ENCODE measurements at places on chromosomes 1 and 21. TPM values are rescaled to one million over a fixed set of nuclear protein-coding genes. Genes with fewer than 3 reads are reported as not detected.

GRCh38 chr1:23657659-23658275 is 33.8 kb upstream of the RPL11 start:
- no peak overlapping the region for H3K4me3 ChIP-seq
- H3K27ac ChIP-seq: no peak overlapping the region
- no peak for DNase-seq
- peaks cover 3% of the 10 kb centered on the region for H3K27me3 ChIP-seq
- peaks cover 4% of the 10 kb centered on the region for H3K36me3 ChIP-seq

GRCh38 chr1:11649624-11650330 is 4.5 kb downstream of the FBXO2 start:
- no peak overlapping the region for H3K4me3 ChIP-seq
- no peak overlapping the region for H3K27ac ChIP-seq
- no peak for DNase-seq

CAPN8 gene
- total RNA-seq: not detected

DNA sequence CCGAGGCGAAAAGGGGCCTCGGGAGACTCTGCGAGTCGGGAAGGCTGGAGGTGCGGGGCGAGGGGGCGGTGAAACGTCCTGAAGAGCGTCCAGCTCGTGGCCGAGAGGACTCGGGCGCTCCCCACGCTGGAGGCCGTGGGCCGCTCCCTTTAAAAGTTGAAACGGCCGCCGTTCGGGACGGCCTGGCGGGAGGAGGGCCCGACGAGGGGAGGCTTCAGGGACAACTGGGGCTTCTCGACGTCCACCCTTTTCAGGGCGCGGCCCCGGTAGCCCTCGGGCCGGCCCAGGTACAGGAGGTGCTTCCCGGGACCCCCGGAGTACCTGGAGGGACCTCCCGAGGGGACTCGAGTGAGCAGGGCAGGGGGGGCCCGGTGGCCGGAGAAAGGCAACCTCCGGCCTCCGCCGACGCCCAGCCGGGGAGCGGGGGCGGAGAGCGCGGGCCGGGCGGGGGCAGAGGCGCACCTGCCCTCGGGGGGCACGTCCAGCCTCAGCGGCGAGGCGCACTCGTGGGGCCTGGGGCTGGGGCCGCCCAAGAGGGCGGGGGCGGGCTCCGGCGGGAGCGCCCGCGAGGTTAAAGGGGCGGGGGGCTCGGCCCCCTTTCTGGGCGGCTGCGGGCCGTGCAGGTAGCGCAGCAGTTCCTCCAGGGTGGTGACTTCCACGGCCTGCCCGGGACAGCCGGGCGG is 14.0 kb downstream of the SEMA6C start:
- peaks cover 13% of the 10 kb centered on the region for H3K4me1 ChIP-seq
- no peaks in the 10 kb centered on the region for H3K36me3 ChIP-seq
- DNase-seq: no peak
- H3K4me3 ChIP-seq: peak overlapping the region; percentile 20

- no peak overlapping the region for H3K4me3 ChIP-seq
- peaks cover 41% of the 10 kb centered on the region for H3K27me3 ChIP-seq
- no peaks in the 10 kb centered on the region for H3K36me3 ChIP-seq
- no peak for DNase-seq
These were observed 4.4 kb upstream of the KAZN start for GRCh38 chr1:14594045-14594444.

KDF1 gene
- 3.5 TPM for total RNA-seq

- no peaks in the 10 kb centered on the region for H3K27me3 ChIP-seq
- no peak overlapping the region for H3K27ac ChIP-seq
- peaks cover 16% of the 10 kb centered on the region for H3K4me1 ChIP-seq
- peaks cover 26% of the 10 kb centered on the region for H3K36me3 ChIP-seq
These were observed 10.8 kb upstream of the ADCY10 start for GRCh38 chr1:167924543-167925231.

- H3K27ac ChIP-seq: peak overlapping the region; percentile 36
- H3K4me1 ChIP-seq: peaks cover 80% of the 10 kb centered on the region
- H3K36me3 ChIP-seq: peaks cover 49% of the 10 kb centered on the region
- no peak for DNase-seq
- H3K27me3 ChIP-seq: no peaks in the 10 kb centered on the region
- H3K4me3 ChIP-seq: no peak overlapping the region
These were observed 25.1 kb downstream of the ATP8B2 start for GRCh38 chr1:154350383-154350782.

DNA sequence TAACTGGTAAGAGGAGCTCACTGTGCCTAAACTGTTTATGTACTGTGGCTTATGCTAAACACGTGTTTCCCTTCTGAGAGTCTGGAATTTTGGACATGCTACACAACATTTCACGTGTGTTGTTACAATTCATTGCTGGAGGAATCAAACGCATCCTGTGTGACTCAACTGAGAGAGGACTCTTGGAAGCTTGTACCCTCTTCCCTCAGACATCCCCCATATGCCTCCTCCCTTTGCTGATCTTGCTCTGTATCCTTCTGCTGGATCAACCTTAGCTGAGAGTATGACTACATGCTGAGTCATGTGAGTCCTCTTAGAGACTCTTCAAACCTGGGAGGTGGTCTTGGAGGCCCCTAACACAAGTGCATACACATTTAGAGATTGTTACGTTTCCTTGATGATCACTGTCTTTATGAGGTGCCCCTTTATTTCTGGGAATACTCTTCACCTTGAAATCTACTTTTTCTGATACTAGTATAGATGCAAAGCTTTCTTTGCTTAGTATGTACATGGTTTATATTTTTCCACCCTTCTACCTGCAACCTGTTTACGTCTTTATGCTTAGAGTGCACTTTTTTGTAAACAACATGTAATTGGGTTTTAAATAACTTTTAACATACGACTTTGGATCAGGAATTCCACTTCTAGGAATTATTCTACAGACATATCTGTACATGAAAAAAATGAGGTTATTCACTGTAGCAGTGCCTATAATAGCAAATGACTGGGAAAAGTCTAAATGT is 8.7 kb downstream of the NPHP4 start:
- DNase-seq: no peak
- no peak overlapping the region for H3K4me3 ChIP-seq
- no peak overlapping the region for H3K27ac ChIP-seq

CD5L gene
- not detected for total RNA-seq

GBP6 gene
- total RNA-seq: 0.10 TPM

KLF17 gene
- total RNA-seq: not detected

RGL1 gene
- 2.1 TPM for total RNA-seq

SPATA6 gene
- total RNA-seq: 8.3 TPM

BATF3 gene
- total RNA-seq: 0.29 TPM

UMODL1 gene
- 3.1 TPM for total RNA-seq

GRCh38 chr1:218451415-218451814 is 106.3 kb downstream of the TGFB2 start:
- no peak overlapping the region for H3K4me3 ChIP-seq
- H3K27me3 ChIP-seq: peaks cover 4% of the 10 kb centered on the region

CD2 gene
- 189 TPM for total RNA-seq

- DNase-seq: no peak
- no peaks in the 10 kb centered on the region for H3K4me1 ChIP-seq
- H3K27me3 ChIP-seq: peaks cover 12% of the 10 kb centered on the region
- no peaks in the 10 kb centered on the region for H3K36me3 ChIP-seq
- H3K27ac ChIP-seq: no peak overlapping the region
- no peak overlapping the region for H3K4me3 ChIP-seq
These were observed 320.9 kb downstream of the ASTN1 start for GRCh38 chr1:176843352-176844297.

DNA sequence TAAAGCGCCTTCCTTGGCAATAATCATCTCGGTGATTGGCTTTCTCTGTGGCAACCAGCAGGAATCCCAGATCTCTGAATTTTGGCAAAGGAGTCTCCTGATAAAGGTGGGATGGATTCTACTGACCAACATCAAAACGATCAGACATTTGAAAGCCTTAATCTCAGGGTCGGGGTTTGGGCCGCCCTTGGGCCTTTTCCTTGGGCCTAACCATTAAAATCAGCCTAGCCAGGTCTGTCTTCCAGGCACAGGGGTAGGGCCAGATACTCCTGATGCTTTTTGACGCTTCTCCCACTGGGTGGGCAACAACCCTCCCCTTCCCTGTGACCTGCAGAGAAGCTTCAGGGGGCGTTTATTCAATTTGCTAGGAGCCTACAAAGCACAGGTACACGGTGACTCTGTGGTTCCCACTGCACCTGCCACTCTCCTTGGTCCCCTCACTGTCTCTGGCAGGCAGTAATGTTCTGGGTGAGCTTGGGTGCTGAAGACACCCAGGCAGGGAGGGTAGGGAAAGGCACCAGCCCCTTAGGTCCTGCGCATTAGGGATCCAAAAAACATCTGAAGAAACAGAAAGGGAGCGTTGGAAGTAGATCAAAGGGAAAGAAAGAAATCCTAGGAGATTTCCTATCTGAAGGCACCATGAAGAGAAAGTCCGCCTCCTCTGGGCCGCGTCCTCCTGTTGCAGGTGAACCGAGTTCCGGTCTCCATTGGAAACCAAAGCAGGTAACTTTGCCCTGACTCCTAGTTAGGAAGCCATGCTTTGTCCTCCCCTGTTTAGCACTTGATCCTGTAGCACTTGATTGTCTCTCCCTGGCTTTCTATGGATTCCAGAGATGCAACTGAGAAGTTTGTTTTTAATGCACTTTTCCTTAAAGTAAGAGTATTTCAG is 12.3 kb downstream of the RNU1-2 start:
- H3K27me3 ChIP-seq: no peaks in the 10 kb centered on the region
- peaks cover 22% of the 10 kb centered on the region for H3K4me1 ChIP-seq
- H3K27ac ChIP-seq: peak overlapping the region; percentile 84
- H3K36me3 ChIP-seq: no peaks in the 10 kb centered on the region
- DNase-seq: no peak
- no peak overlapping the region for H3K4me3 ChIP-seq

COL24A1 gene
- not detected for total RNA-seq

DNA sequence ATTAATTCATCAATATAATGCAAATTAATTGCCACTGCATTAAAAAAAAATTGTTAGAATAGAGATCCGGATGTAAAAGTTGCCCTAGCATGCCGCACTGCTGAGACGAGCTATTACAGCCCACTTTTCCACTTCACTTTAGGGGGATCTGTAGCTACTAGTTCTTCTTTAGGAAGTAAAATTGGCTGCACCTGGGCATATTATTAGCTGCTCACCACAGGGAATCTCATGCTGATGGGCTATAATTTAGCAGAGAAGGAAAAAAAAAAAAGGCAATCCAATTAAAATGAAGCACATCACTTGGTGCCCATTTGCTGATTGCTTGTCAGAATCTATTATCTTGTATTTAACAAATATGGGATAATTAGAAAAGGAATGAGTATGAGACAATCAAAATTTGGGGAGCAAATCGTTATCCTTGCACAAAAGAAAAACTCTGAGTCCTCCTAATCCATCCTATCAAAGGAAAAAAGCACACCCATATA is 233.4 kb downstream of the DSCAM start:
- peaks cover 46% of the 10 kb centered on the region for H3K27me3 ChIP-seq
- H3K4me1 ChIP-seq: no peaks in the 10 kb centered on the region
- H3K4me3 ChIP-seq: no peak overlapping the region
- H3K27ac ChIP-seq: no peak overlapping the region
- H3K36me3 ChIP-seq: no peaks in the 10 kb centered on the region

CATSPERE gene
- 2.4 TPM for total RNA-seq

HUNK gene
- 0.23 TPM for total RNA-seq

NR0B2 gene
- not detected for total RNA-seq

- peaks cover 4% of the 10 kb centered on the region for H3K27me3 ChIP-seq
- H3K4me3 ChIP-seq: no peak overlapping the region
- no peaks in the 10 kb centered on the region for H3K36me3 ChIP-seq
- no peak for DNase-seq
These were observed 104.5 kb downstream of the NGF start for GRCh38 chr1:115233598-115233997.

SELENBP1 gene
- not detected for total RNA-seq

GRCh38 chr1:200512191-200512590 is 102.4 kb upstream of the ZNF281 start:
- H3K36me3 ChIP-seq: no peaks in the 10 kb centered on the region
- H3K4me3 ChIP-seq: no peak overlapping the region

GRCh38 chr1:203626910-203627246 is 246 bp downstream of the ATP2B4 start:
- DNase-seq: no peak
- H3K4me3 ChIP-seq: peak overlapping the region; percentile 97
- peak overlapping the region; percentile 94 for H3K27ac ChIP-seq
- peaks cover 53% of the 10 kb centered on the region for H3K4me1 ChIP-seq

DNA sequence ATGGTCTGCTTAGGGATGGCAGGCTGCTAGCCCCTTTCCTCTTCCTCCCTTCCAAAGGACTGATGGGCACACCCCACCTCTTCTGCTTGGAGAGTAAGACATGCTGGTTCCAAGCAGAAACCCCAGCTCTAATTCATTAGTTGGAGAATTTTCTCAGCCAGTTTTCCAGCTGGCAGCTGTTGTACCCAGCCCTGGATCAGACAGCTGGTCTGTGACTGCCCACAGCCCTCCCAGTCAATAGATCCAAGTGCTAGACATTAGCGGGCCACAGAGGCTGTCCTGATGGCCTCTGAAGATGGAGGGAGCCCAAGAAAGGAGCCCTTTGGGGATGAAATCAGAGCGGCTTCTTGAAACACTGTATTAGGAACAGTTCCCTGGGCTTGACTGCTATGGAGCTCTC is 35.8 kb downstream of the ACOT11 start:
- H3K4me1 ChIP-seq: peaks cover 9% of the 10 kb centered on the region
- H3K27me3 ChIP-seq: no peaks in the 10 kb centered on the region
- no peak for DNase-seq
- H3K36me3 ChIP-seq: no peaks in the 10 kb centered on the region
- H3K27ac ChIP-seq: no peak overlapping the region
- H3K4me3 ChIP-seq: no peak overlapping the region

DNA sequence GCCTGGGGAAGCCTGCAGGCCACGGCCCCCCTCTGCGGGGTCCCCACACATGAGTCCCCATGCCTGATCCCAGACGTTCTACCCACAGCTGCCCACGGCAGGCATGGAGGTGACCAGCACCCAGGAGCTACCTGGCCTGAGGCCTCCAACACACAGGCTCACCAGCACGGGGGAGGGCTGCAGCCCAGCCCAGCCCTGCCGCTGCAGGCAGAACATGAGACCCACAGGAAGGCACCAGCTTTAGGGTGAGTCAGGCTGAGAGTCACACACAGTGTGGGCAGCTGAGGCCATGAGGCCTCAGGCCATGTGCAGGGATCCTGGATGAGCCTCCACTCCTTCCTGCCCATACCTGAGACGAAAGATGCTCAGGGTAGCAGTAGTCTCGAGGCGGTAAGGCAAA is 121.1 kb downstream of the PSMG1 start:
- no peaks in the 10 kb centered on the region for H3K4me1 ChIP-seq
- peaks cover 8% of the 10 kb centered on the region for H3K27me3 ChIP-seq
- no peak for DNase-seq
- no peaks in the 10 kb centered on the region for H3K36me3 ChIP-seq

- DNase-seq: no peak
- H3K4me1 ChIP-seq: no peaks in the 10 kb centered on the region
- no peak overlapping the region for H3K27ac ChIP-seq
- no peaks in the 10 kb centered on the region for H3K36me3 ChIP-seq
- H3K4me3 ChIP-seq: no peak overlapping the region
These were observed 161.3 kb downstream of the ZNF281 start for GRCh38 chr1:200248541-200248940.

FLG gene
- total RNA-seq: 0.16 TPM

GRCh38 chr1:246592695-246593094 is 26.4 kb downstream of the CNST start:
- H3K27me3 ChIP-seq: no peaks in the 10 kb centered on the region
- H3K4me3 ChIP-seq: no peak overlapping the region
- no peak overlapping the region for H3K27ac ChIP-seq
- peaks cover 62% of the 10 kb centered on the region for H3K4me1 ChIP-seq

MYBPH gene
- not detected for total RNA-seq

- H3K27me3 ChIP-seq: peaks cover 16% of the 10 kb centered on the region
- no peaks in the 10 kb centered on the region for H3K4me1 ChIP-seq
- no peak overlapping the region for H3K4me3 ChIP-seq
- no peaks in the 10 kb centered on the region for H3K36me3 ChIP-seq
- no peak for DNase-seq
These were observed 73.3 kb upstream of the FMO3 start for GRCh38 chr1:171017426-171017825.

GRCh38 chr1:109484519-109484975 is 842 bp downstream of the ATXN7L2 start:
- H3K36me3 ChIP-seq: peaks cover 13% of the 10 kb centered on the region
- no peaks in the 10 kb centered on the region for H3K27me3 ChIP-seq
- peak overlapping the region; percentile 97 for H3K4me3 ChIP-seq
- peak overlapping the region; percentile 87 for H3K27ac ChIP-seq
- no peak for DNase-seq
